ENCODE measurements at places on chromosomes 6 and 20.

DNA sequence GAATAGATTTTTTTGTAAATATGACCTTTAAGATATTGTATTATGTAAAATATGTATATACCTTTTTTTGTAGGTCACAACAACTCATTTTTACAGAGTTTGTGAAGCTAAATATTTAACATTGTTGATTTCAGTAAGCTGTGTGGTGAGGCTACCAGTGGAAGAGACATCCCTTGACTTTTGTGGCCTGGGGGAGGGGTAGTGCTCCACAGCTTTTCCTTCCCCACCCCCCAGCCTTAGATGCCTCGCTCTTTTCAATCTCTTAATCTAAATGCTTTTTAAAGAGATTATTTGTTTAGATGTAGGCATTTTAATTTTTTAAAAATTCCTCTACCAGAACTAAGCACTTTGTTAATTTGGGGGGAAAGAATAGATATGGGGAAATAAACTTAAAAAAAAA is 130.9 kb downstream of the SULF2 start:
- no peak for DNase-seq

- no peak for DNase-seq
Observed at GRCh38 chr6:66526061-66526460, 819.0 kb upstream of the EYS start.

- no peak for DNase-seq
Observed at GRCh38 chr20:22341508-22341907, 242.9 kb downstream of the FOXA2 start.

GRCh38 chr20:13430346-13431002 is 208.3 kb downstream of the TASP1 start:
- DNase-seq, result no peak

DNA sequence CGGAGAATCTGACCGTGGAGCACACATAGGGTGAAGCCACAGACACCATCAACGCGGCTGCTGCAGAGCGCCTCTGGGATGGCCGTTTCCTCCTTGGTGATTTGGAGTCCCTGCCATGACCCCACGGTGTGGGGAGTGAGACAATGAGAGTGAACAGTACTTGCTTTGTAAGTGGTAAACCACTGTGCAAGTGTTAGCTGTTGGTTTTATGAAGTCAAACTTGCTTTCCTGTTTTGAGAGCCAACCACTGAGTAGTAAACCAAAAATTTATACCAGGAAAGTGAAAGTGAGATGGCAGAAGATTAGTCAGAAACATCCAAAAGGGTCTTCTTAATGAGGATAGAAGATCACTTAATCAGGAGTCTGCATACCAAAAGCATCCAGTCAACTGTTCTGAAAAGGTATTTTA is 160.7 kb downstream of the FOXC1 start:
- no peak for DNase-seq

DNA sequence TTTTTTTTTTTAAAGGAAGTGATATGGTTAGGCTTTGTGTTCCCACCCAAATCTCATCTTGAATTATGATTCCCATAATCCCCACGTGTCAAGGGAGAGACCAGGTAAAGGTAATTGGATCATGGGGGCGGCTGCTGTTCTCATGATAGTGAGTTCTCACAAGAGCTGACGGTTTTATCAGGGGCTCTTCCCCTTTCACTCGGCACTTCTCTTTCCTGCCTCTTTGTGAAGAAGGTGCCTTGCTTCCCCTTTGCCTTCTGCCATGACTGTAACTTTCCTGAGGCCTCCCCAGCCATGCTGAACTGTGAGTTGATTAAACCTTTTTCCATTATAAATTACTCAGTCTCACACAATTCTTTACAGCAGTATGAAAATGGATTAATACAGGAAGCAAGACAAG is 64.3 kb downstream of the ZFP64 start:
- no peak for DNase-seq

DNA sequence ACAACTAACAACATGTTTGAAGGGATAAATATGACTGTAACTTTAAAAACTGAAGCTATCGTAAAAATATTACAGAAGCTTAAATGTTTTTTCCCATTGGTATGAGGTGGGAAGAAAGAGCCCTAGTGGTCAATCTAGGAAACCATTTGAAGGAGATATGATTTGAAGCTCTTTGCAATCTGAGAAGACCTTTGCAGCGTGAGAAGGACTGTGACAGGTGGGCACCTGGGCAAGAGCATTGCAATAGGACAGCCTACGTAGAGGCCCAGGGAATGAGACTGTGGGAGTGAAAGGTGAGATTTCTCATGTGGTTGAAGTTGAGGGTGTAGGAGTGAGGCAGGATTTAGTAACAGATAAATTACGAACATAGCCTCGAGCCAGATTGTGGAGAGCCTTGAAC is 108.0 kb upstream of the PDE7B start:
- no peak for DNase-seq

GRCh38 chr6:23591761-23592160 is 534.3 kb upstream of the NRSN1 start:
- no peak for DNase-seq

GRCh38 chr6:56671651-56672461 is 29.2 kb upstream of the DST start:
- DNase-seq, result peak; percentile 89

GRCh38 chr20:19210391-19211155 is 1.9 kb upstream of the SLC24A3 start:
- DNase-seq, result peak; percentile 54

GRCh38 chr6:146028851-146029572 is at the start of gene GRM1:
Gene GRM1 (plus strand): TSS chr6:146029062. CDS start chr6:146029518, 456 bp downstream.
- no peak for DNase-seq

DNA sequence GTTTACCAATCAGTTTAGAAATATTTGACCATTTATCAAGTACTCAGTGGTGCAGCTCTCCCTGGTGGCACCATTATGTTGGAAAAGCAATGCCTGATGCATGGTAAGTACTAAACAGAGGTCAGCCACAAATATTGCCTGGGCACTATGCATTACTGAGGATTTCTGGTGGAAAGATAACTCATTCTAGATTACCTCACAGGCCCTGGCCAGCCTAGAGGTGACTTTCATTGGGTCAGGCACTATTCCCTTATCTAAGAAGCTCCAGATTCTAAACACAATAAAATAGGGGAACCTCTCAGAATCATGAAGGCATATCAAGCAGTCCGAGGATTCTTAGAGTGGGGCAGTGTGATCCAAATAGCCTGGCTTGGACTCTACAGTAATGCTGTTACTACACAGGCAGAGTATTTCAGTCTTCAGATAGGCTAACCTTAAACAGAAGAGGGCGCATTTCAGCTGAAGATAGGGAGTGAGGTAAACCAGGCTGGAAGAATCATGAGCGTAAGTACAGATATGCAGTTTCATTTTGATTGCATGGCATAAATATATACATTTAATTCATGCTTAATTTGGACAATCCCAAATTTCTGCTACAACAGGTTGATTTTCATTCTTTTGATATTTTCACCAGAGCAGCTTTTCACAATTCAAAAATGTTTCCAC is 12.1 kb downstream of the LGSN start:
- DNase-seq, result peak; percentile 31

GRCh38 chr20:22607695-22608094 is 23.3 kb upstream of the FOXA2 start:
- DNase-seq, result no peak

- no peak for DNase-seq
Observed at GRCh38 chr6:94349227-94349626, 929.9 kb upstream of the EPHA7 start.

- DNase-seq, result no peak
Observed at GRCh38 chr20:38935967-38936407, 9.8 kb downstream of the FAM83D start.

DNA sequence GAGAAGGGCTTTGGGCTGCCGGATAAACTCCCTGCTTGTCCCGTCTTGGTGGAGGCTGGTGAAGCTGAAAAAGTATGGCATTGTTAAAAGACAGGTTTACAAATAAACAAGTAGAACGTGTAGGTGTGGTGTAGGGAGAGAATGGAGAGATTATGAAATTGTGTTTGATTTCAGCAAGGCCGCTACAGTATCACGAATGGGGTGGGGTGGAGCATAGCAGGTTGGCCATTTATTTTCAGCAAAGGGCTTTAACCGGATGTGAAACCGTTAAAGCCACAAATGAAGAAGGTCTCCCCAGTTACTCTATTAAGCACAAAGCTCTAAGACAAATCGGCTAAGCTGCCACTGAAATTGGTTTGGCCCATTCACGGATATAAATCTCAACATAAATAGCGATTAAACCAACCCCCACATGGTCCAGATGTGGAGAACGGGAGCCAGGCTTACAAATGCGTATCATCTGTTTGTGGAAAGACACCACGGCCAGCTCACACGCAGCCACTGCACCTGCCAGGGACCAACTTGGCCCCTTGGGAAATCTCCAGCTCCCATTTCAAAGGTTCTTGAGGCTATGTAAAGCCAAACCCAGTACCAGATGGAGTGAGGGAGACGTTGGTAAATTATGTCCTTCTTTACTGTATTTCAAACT is 94.0 kb downstream of the ZMYND8 start:
- DNase-seq, result peak; percentile 92

DNA sequence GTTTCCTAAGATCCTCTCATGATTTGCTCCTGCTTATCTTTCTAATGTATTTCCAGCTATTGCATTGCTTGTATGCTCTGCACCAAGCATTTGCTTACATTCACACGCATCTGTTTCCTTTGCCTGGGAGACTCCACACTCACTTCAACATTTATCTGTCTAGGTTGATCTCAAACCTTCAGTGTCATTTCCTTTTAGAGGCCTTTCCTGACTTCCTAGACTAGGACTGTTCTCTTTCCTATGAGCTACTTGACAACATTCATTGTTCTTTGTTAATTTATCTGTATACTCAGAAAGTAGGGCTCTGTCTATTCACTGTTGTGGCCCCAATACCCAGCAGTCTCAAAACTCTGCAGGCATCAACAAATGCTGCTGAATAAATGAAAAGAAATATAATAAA is 84.4 kb downstream of the WASF1 start:
- no peak for DNase-seq

GRCh38 chr20:50089787-50090177 is 23.2 kb downstream of the UBE2V1 start:
- no peak for DNase-seq

DNA sequence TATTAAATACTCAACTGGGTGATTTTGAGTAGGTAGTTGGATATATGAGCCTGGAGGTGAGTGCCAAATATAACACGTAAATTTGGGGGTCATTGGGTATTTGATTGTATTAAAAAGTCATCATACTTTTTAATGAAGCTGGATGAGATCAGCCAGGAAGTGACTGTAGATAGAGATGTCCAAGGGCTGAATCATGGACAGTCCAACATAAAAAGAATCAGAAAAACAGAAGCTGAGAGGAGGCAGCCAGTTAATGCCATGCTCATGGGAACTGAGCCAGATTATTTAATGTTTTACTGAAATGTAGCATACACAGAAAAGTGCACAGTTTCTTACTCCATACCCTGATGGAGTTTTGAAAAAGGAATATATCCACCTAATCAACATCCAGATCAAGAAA is 435.5 kb upstream of the PLCB4 start:
- no peak for DNase-seq

DNA sequence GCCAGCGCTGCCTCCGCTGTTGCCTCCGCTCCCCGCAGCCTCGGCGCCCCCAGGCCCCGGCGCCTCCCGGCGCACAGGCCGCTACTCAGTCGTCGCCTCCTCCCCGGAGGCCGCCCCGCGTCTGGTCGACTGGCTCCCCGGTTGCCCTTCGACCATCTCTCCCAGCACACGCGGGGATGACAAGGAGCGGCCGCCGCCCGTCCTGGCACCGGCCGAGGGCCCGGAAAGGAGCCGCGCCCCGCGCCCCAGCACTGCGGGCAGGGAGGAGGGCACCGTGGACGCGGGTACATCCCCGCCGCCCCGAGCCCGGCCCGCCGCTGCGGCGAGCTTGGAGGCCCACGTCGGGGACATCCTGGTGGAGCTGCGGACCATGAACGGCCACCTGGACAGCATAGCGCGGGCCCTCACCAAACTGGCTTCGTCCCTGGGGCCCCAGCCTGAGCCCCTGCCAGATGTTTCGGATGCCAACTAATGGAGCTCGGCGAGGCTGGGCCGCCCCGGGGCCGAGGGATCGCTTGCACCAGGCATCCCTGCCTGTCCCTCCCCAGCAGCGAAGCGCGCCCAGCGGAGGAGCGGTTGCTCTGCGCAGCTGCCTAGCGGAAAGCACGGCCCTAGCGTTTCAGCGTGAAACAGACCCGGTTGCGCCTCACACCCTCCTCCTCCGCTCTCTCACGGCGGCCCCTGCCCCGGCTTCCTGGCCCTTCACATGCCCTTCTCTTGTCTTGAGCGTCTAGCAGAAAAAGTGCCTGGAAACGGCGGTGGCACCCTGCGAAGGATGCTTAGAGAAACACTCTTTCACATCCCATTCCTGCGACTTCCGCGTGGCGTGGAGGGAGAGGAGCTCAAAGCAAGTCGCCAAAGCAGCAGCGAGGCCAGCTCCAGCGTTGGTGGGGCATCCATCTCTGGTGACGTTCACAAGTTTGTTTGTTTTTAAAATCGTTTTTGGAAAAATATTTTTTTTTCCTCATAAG is 285.8 kb upstream of the SUPT3H start:
- peak; percentile 69 for DNase-seq

- no peak for DNase-seq
Observed at GRCh38 chr6:41680182-41680965, 42.1 kb downstream of the MDFI start.

GRCh38 chr6:2004888-2005287 is 240.5 kb downstream of the GMDS start:
- DNase-seq, result no peak

DNA sequence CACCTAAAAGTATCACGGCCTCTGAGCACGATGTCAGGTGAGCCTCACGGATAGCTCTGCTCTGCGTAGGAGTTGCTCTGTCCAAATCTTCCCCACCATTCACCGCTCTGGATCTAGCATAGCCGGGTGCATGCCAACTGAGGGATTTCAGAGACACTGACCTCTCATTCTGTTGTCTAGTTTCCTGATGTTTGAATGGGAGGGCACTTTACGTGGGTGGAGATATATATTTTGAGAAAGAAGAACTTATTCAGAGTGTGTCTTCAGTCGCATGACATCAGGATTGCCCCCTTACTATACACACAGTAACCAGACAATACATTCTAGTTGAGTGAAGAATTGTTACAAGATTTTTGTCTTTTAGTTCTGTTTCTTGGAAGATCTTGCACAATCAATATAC is 96.5 kb upstream of the CITED2 start:
- DNase-seq, result no peak

- no peak for DNase-seq
Observed at GRCh38 chr6:143949962-143950361, 58.1 kb downstream of the PLAGL1 start.

GRCh38 chr20:12030470-12030869 is 112.8 kb downstream of the BTBD3 start:
- DNase-seq, result peak; percentile 44

- DNase-seq, result no peak
Observed at GRCh38 chr6:134373993-134374392, 56.1 kb upstream of the SGK1 start.

GRCh38 chr20:5495939-5496338 is 179.2 kb upstream of the PROKR2 start:
- DNase-seq, result no peak

DNA sequence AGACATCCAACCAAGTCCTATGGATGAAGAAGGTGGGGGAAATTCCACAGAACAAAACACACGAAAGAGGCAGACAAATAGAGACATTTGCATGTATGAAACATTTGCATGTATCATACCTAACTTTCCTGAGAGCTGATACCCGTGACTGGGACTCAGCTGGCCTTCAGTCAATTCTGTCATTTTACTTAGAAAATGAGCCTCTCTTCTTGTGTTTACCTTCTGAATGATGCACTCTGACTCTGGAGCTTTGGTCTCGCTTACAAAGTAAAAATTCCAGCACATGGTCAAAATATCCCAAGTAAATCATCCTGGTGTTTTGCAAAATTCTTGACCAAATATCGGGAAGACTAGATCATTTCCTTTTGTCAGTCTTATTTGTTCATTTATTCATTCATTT is 46.9 kb downstream of the MMUT start:
- DNase-seq, result no peak

GRCh38 chr6:98967616-98968015 is 19.9 kb upstream of the FBXL4 start:
- DNase-seq, result no peak

Measured in tongue (tissue), 3 donors.